ENCODE measurements at places on chromosomes 12 and 14.

GRCh38 chr12:69922999-69923398 is 98.0 kb downstream of the MYRFL start:
- no peak for DNase-seq

- DNase-seq = no peak
Measured at GRCh38 chr14:54369343-54369742, 27.5 kb upstream of the CDKN3 start.

- DNase-seq = no peak
Measured at GRCh38 chr12:98406378-98406777, 109.0 kb upstream of the TMPO start.

GRCh38 chr14:102333390-102333789 is 13.8 kb downstream of the ZNF839 start:
- DNase-seq = no peak

GRCh38 chr12:7130701-7131501 is 730 bp downstream of the CLSTN3 start:
- DNase-seq = peak; percentile 89

GRCh38 chr14:103624860-103625259 is 4.2 kb upstream of the KLC1 start:
- peak; percentile 75 for DNase-seq

DNA sequence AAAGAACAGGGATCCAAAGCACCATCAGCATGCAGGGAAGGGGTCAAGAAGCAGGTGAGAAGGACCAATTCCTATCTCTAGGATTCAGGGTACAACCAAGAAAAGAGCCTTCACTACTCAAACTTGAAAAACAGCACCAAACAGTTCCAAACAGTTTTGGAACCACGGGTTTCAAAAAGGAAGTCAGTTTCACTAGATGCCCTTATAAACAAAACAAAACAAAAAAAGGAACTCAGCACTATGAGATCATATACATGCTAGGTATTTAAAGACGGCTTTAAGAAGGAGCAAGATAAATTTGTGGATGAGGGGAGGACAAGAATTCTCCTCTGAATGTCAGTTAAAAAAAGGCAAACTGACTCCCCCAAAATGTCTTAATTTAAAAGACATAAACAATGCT is 6.0 kb downstream of the INSM2 start:
- DNase-seq = no peak

Data from urothelium cell line (cell line).